Colonic mucosa (tissue), 4 donors: ENCODE measurements at places on chromosomes 6 and 20. TPM values are rescaled to one million over a fixed set of nuclear protein-coding genes. Genes with fewer than 3 reads are reported as not detected.

- no peak for DNase-seq
- no peaks in the 10 kb centered on the region for H3K36me3 ChIP-seq
- no peaks in the 10 kb centered on the region for H3K4me1 ChIP-seq
- no peak overlapping the region for H3K4me3 ChIP-seq
- no peaks in the 10 kb centered on the region for H3K27me3 ChIP-seq
Measured at GRCh38 chr6:35223396-35223795, 9.6 kb downstream of the SCUBE3 start.

DNA sequence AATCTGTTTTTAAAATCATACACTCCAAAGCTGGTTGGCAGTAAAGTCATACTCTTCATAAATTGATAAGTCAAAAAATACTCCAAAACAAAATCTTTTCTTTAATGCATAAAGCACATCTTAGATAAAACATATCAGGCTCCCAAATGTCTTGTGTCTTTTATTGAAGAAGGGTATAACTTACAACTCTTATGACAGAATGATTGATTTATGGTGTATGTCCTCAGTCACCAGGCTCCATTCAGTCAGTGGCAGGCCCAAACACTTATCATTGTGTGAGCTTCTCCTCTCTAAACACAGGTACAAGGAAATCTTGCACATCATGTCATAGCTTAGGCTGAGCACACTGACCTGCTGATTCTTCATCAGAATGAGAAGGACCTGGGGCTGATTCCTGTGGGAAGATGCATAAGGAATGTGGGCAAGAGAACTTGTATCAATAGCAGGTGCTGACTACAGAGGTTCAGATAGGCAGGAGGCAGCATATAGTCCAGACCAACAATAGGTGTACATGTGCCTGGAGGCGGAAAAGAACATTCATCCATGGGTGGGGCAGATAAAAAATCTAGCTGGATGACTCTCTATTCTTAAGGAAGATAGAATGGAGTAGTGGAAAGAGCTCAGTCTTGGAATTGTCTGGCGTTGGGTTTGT is 1.9 kb downstream of the CALHM5 start:
- H3K4me3 ChIP-seq: no peak overlapping the region
- H3K4me1 ChIP-seq: no peaks in the 10 kb centered on the region
- H3K27me3 ChIP-seq: no peaks in the 10 kb centered on the region
- no peak for DNase-seq

- no peak overlapping the region for H3K27ac ChIP-seq
- H3K36me3 ChIP-seq: no peaks in the 10 kb centered on the region
- H3K27me3 ChIP-seq: no peaks in the 10 kb centered on the region
- no peaks in the 10 kb centered on the region for H3K4me1 ChIP-seq
- no peak for DNase-seq
Measured at GRCh38 chr6:169101036-169101805, 152.4 kb downstream of the THBS2 start.

- no peak overlapping the region for H3K4me3 ChIP-seq
- H3K27me3 ChIP-seq: no peaks in the 10 kb centered on the region
- H3K27ac ChIP-seq: no peak overlapping the region
- no peaks in the 10 kb centered on the region for H3K4me1 ChIP-seq
- no peaks in the 10 kb centered on the region for H3K36me3 ChIP-seq
Measured at GRCh38 chr6:49339096-49339495, 124.0 kb downstream of the MMUT start.

DNA sequence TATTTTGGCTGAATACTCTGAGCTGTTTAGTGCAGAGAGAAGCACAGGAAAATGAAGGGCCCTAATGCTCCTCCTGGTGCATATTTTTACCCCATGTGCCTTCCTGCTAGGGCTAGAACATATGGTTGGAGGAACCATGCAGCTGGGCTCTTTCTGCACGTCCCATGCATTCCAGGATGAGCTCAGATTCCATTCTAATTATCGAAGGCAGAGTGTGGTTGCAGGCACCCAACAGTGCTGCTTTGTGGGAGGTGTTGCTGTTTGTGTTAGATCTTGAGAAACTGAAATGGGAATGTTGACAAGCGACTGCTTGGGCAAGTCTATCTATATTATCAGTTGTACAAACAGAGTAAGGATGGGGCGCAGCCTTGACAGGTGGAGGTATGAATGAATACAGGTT is 419.5 kb downstream of the DHX35 start:
- no peaks in the 10 kb centered on the region for H3K36me3 ChIP-seq
- no peak overlapping the region for H3K4me3 ChIP-seq
- no peaks in the 10 kb centered on the region for H3K27me3 ChIP-seq
- no peaks in the 10 kb centered on the region for H3K4me1 ChIP-seq
- no peak overlapping the region for H3K27ac ChIP-seq
- DNase-seq: no peak

- no peaks in the 10 kb centered on the region for H3K4me1 ChIP-seq
- no peak for DNase-seq
- no peak overlapping the region for H3K4me3 ChIP-seq
- no peaks in the 10 kb centered on the region for H3K36me3 ChIP-seq
Measured at GRCh38 chr20:11711214-11711613, 206.5 kb upstream of the BTBD3 start.

- no peaks in the 10 kb centered on the region for H3K27me3 ChIP-seq
- H3K4me1 ChIP-seq: peaks cover 5% of the 10 kb centered on the region
- H3K27ac ChIP-seq: peak overlapping the region; percentile 7
- H3K36me3 ChIP-seq: no peaks in the 10 kb centered on the region
- H3K4me3 ChIP-seq: no peak overlapping the region
- DNase-seq: no peak
Measured at GRCh38 chr20:47348539-47349142, 7.9 kb downstream of the ZMYND8 start.

DNA sequence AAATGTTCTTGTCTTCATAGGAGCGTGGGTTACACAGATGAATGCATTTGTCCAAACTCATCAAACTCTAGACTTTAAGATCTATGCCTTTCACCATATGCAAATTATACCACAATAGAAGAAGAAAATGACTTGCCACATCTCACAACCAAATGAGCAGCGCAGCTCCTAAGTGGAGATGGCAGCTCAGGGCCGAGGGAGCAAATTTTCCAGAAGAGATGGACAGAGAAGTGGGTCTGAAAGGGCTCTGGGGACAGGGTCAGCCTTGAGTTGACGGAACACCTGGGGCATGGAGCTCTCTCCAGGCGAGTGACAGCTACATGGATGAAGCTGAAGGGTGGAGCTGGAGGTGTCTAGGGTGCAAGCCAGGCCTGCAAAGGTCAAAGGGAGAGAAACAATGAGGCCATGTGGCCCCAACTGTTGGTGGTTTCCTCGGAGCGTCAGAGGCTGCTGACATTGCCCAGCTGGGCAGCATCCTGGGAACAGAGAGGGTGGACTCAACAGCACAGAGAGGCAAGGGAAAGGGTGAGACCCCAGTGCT is 228.3 kb downstream of the NRN1 start:
- DNase-seq: no peak
- H3K27ac ChIP-seq: no peak overlapping the region
- H3K4me3 ChIP-seq: no peak overlapping the region

MATN4 gene
- not detected for total RNA-seq
